Activated naive CD4-positive, alpha-beta T cell treated with anti-CD3 and anti-CD28 coated beads, Interleukin-2, amount 10 ng/mL, durations not matched to agents 5 hours and 36 hours (primary cell): ENCODE measurements at places on chromosomes 4 and X. TPM values are rescaled to one million over a fixed set of nuclear protein-coding genes. Genes with fewer than 3 reads are reported as not detected.

The GRID2 gene
- not detected for total RNA-seq

The FAM236A gene
- not detected for total RNA-seq

The COL4A5 gene
- not detected for total RNA-seq

The ARHGEF6 gene
- 90.7 TPM for total RNA-seq

The TMEM47 gene
- not detected for total RNA-seq

The TREX2 gene
- 2.4 TPM for total RNA-seq

The CFAP47 gene
- not detected for total RNA-seq

The HPF1 gene
- total RNA-seq = 19.8 TPM

The SCOC gene
- 17.9 TPM for total RNA-seq

The RPA4 gene
- 0.72 TPM for total RNA-seq

The S100P gene
- 9.9 TPM for total RNA-seq

The PNMA5 gene
- 0.12 TPM for total RNA-seq

The MAGED4B gene
- not detected for total RNA-seq

The GASK1B gene
- not detected for total RNA-seq

The HSFX3 gene
- total RNA-seq = not detected

The AMTN gene
- total RNA-seq = not detected

The RAB40A gene
- total RNA-seq = not detected

The FAM47C gene
- total RNA-seq = not detected

The USP26 gene
- total RNA-seq = not detected

The TXK gene
- total RNA-seq = 69.0 TPM

The GPR119 gene
- total RNA-seq = not detected

The AFF2 gene
- total RNA-seq = 1.6 TPM

The KIAA1210 gene
- not detected for total RNA-seq

The HPGD gene
- total RNA-seq = 10.9 TPM

The HERC5 gene
- 11.6 TPM for total RNA-seq

The TMEM154 gene
- total RNA-seq = 28.8 TPM

The FGB gene
- total RNA-seq = not detected

The DIPK2B gene
- total RNA-seq = not detected

The MAP7D2 gene
- total RNA-seq = 0.15 TPM

The CXXC4 gene
- not detected for total RNA-seq

The OPRPN gene
- total RNA-seq = not detected

The SUPT20HL2 gene
- total RNA-seq = not detected

The COPS4 gene
- total RNA-seq = 26.0 TPM

The EGFL6 gene
- total RNA-seq = 4.1 TPM

The ATP7A gene
- 12.2 TPM for total RNA-seq

The RAB41 gene
- total RNA-seq = not detected

The TENM3 gene
- not detected for total RNA-seq

The MAOB gene
- total RNA-seq = not detected

The TRPC5OS gene
- total RNA-seq = not detected

The ZNF157 gene
- 0.28 TPM for total RNA-seq

The FAT1 gene
- total RNA-seq = 0.07 TPM

The ARHGAP6 gene
- not detected for total RNA-seq

The FGA gene
- total RNA-seq = not detected

The IBSP gene
- not detected for total RNA-seq

The BEX1 gene
- not detected for total RNA-seq

The INPP4B gene
- 78.7 TPM for total RNA-seq

The SPANXN3 gene
- total RNA-seq = not detected

The SMIM31 gene
- not detected for total RNA-seq

The NUDT10 gene
- total RNA-seq = 0.34 TPM

The ARHGEF9 gene
- 20.9 TPM for total RNA-seq

The ANK2 gene
- 0.29 TPM for total RNA-seq

The DCUN1D4 gene
- total RNA-seq = 36.4 TPM

The PAGE4 gene
- total RNA-seq = not detected

The FRG2 gene
- not detected for total RNA-seq

The TCEAL6 gene
- not detected for total RNA-seq

The AMER1 gene
- 4.2 TPM for total RNA-seq

The NDUFC1 gene
- total RNA-seq = 32.2 TPM

The SMR3B gene
- total RNA-seq = not detected

The KLKB1 gene
- total RNA-seq = 0.10 TPM
